ENCODE measurements at places on chromosomes 1 and 21.
A peak's percentile ranks its signal among the peaks of the same experiment; 100 is the strongest.

DNA sequence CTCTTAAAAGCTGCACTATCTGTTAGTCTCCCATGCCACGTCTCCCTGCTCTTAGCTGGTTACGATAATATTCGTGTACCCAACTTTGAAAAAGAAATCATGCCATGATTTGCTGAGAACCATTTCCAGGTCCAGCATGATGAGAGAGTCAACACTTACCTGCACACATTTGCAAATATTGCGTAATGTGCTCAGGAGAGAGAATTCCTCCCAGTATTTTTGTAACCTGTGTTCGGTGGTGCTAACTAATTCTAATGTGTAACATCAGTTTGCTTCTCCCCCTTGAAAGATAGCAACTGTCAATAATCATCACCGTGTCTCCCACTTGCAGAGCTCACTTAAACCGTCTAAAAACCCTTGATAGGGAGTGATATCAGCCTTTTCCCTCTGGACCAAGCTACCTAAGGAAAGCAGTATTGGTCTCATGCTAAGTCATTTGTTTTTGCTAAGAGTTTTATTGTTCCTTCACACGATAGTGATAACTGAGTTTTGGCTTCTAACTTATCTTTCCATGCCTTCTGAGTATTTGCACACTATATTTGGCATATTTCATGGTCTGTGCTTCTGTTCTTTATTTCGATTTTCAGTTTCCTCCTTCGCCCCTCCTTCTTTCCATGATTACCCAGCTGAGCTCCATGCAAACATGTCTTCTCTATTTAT, 61.1 kb upstream of the IRF2BP2 start:
- DNase-seq, result no peak

- DNase-seq, result no peak
Observed at GRCh38 chr1:56867491-56867890, 12.9 kb downstream of the C8A start.

DNA sequence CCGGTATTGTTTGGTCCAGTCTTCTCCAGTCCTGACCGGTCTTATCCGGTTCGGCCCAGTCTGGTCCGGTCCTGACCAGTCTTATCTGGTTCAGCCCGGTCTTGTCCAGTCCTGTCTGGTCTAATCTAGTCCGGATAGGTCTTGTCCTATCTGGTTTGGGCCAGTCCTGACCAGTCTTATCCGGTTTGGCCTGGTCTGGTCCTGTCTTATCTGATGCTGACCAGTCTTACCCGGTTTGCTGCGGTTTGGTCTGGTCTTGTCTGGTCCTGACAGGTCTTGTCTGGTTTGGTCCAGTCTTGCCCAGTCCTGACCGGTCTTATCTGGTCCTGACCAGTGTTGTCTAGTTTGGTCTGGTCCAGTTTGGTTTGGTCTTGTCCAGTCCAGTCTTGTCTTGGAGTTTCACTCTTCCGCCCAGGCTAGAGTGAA, 30.1 kb downstream of the DHX9 start:
- no peak for DNase-seq

DNA sequence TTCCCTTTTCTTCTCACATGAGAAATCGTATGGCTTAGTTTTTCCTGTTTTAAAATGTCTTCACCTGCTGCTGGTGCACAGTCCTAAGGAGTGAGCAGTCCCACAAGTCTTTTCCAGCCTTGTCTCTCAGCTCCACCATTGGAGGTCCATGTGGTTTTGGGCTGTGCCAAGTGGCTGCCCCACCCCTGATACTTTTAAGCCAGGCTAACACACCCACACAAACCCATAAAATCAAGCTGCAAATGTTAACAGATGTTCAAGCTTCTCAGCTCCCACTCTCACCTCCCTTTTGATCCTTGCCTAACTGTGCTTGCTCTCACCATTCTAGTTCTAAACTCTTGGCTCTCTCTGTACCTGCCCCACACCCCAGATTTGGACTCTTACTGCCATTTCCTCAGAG, 74.5 kb upstream of the COL24A1 start:
- peak; percentile 47 for DNase-seq

DNA sequence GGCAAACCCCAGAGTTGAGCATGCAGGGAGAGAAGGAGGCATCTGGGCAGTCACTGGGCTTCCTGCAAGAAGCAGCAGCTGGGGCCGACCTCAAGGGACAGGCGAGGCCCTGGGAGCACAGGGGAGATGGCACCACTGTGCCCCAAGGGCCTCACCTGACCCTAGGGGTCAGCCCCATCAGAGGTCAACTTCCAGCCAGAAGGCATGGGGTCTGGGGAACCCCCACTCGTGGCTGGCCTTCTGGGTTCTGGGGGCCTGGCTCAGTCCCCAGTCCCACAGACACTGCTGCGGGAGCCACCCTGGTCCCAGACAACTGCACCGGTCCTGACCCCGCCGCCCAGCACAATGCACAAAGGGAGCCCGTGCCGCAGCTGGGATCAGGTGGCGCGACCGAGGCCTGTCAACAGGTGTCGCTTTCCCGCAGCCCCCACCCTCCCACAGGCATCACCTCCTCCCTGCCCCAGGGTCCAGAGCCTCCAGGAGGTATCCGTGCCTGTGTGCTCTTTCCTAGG, 6.2 kb downstream of the WNT9A start:
- no peak for DNase-seq

DNA sequence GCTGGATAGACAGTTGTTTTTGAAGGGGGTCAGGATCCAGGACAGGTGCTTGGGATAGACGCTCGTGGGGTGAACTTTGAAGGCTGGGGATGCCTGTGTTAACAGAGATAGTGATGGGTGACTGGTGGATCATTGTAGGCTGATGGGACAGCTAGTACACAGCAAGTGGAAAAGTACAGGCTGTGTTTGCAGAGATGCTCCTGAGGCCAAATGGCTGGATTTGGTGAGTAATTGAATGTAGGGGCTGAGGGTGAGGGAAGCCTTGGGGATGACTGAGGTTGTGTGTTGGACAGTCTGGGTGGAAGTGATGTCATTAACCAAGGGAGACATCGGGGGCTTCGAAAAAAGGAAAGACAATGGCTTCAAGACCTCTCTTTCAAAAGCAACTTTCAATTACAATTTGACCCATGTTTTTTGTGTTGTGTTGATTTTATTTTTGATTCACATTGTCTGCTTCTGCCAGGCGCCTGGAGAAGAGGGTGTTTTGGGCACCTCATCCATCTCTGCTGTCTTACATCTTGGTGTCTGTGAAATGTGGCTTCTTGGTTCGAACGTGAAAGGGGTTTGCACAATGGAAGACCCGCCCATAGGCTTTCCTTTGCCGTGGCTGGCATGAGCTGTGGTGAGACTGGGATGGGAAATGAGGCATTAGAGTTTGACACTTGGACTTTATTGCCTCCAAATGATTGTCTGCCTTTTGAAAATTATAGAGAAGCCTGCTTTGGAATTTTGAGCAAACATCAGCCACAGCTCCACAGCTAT, 147.5 kb downstream of the FOXD2 start:
- DNase-seq, result no peak

GRCh38 chr1:107643766-107644165, 321.2 kb downstream of the VAV3 start:
- DNase-seq, result no peak

- no peak for DNase-seq
Observed at GRCh38 chr1:213958346-213958745, 29.4 kb upstream of the PROX1 start.

DNA sequence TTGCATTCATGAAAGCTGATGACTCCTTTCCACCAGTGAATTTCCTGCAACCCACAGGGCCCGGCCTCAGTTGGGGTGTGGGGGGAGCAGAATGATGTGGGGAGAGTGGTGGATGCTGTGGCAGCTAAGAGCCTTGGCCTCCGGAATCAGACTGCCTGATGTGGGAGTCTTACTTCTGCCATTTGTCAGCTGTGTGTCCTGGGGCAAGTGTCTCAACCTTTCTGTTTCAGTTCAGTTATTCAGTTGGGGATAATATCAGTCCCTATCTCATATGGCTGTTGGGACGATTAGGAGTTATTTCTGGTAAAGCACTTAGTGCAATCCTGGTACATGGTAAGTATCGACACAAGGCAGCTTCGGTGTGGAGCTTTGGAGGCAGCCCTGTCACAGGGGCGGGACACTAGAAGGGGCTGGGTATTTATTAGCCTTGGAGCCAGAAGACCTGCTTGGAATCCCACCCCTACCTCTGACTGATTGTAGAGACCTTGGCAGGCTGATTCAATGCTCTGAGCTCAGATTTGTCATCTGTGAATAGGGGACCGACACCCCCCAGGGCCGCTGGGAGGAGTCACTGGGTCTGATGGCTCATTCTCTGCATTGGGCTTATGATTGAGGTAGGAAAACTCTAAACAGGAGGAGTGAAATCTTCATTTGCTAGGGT, 19.6 kb downstream of the ARHGEF10L start:
- no peak for DNase-seq

DNA sequence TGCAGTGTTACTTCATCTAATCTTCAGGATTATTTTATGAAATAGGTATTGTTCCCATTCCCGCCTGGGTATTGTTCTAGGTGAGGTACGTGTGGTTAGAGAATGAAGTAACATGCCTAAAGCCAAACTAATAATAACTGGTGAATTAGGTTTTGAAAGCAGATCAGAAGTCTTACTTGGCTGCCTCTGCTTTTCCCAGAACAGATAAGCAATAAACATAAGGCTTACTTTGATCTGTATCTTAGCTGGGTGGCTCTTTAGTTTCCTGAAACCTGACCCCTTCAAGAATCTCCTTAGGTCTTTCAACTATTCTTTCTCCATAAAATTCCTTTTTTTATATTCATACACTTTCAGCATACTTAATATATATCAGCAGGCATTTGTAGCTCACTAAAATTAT, 65.3 kb downstream of the VAV3 start:
- DNase-seq, result no peak

DNA sequence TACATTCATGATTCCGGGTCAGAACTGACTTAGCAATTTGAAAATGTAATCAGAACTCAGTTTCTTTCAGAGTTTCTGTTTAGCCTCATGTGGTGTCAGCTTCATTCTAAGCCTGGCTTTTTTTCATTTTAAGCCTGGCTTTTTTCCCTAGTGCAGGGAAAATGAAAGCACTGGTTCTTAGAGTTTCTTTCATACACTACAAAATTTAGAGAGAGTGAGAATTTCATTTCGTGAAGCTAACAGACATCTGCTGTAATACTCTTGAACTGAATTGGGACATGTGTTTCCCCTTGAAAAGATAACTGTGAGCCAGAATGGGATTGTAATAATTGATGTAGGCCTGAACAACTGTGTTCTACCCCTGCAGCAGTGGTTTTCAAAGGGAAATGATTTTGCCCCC, 95.3 kb upstream of the KIAA0040 start:
- no peak for DNase-seq
